ENCODE measurements at places on chromosomes 13 and 19. TPM values are rescaled to one million over a fixed set of nuclear protein-coding genes. Genes with fewer than 3 reads are reported as not detected.

DNA sequence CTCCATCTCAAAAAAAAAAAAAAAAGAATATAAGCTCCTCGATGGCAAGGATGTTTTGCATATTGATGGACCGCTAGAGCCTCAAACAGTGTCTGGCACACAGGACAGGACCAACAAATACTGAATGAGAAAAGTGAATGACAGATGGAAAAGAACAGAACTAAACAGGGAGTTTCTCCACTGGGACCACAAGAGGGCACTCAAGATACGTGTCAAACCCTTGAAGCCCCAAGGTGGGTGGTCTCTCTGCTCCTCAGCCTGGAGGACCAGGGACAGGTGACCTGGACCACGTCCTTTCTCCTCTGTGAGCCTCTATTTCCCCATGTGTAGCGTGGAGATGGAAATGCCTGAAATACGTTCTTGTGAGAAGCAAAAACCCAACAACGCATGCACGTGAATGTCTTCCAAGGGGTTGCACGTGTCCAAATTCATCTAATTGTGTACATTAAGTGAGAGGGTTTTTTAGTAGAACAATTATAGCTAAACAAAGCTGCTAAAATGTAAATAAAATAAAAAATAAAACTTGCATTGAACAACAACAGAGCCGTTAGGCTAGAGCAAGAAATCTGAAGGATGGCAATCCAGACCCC is 5.7 kb upstream of the CDC42EP5 start:
- no peak for DNase-seq

DNA sequence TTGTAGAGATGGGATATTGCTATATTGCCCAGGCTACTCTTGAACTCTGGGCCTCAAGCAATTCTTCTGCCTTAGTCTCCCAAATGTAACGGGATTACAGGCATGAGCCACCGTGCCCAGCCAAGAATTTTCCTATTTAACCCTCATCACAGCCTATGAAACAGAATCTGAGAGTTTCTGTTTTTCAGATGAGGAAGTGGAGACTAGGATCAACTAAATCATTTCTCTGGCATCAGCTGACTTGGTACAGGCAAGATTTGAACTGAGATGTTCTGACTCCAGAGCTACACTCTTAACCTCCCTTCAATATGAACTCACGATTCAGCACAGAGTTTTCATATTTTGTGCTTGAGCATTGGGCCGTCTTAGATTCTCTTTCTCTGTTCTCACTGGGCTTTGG is 8.1 kb downstream of the ZNF460 start:
- no peak for DNase-seq

GRCh38 chr19:13382633-13382938 is 123.7 kb downstream of the CACNA1A start:
- DNase-seq: no peak

- DNase-seq: no peak
These were observed 671.6 kb downstream of the PCDH9 start for GRCh38 chr13:66558506-66558905.

The RYR1 gene
- 0.93 TPM for total RNA-seq

DNA sequence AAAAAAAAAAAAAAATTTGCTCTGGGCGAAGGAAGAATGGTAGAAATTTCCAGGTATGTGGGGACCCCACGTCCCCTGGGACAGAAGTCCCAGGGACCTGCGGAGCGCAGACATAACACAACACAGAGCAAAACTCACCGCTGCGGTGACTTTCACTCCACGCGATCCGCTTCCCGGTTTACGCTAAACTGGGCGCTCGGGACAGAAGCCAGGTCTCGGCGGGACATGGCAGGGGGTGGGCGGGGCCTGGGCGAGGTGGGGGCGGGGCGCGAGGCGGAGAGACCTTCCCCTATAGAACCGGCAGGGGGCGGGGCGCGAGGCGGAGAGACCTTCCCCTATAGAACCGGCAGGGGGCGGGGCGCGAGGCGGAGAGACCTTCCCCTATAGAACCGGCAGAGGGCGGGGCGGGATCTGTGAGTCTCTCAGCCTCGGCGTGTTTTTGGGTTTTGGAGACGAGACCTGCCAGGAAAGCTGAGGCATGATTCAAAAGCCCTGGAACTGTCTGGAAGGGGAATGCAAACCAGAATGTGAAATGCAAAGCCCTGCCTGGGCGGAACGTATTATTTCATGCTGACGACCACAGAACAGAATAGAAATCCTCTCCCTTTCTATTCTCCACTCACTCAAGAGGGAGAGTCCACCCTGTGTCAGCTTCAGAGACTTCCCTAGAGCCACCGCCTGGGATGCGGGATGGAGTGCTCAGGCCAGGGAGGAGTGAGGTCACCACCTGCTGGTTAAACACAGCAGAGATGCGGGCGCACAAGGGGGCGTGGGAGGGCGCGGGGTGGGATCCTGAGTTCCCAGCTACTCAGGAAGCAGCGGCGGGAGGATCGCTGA is 20.2 kb upstream of the ERVV-1 start:
- DNase-seq: peak; percentile 75

DNA sequence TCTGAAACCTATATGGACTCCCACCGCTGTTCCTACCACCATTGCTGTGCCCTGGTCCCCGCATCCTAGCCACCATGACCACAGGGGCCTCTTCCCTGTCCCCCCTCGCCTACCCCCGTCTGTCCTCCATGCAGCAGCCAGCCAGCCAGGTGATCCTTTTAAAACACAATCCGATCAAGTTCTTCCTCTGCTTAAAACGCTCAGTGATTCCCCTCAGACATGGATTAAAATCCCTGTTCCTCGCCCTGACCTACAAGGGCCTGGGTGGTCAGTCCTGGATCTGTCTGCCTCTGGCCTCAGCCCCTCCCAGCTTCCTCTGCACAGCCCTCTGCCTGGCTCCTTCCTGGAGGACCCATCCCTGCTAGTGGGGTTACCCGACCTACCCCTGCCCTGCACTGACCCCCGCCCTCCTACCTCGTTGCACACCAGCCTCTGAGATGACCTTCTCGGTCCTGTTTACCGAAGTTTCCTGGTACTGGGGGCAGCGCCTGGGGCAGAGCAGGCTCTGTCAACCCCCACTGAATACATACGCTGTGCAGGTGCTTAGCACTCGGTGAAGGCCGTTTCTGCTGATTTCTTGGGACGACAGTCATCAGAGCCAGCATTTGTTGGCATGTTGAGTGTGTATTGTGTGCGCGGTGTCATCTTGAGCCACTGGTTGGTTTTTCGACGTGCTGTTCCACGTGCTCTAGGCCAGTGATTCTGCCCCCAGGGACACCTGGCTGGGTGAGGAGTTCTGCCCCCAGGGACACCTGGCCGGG is 14.7 kb upstream of the LENG8 start:
- DNase-seq: no peak

The PDE4A gene
- total RNA-seq: 0.99 TPM

DNA sequence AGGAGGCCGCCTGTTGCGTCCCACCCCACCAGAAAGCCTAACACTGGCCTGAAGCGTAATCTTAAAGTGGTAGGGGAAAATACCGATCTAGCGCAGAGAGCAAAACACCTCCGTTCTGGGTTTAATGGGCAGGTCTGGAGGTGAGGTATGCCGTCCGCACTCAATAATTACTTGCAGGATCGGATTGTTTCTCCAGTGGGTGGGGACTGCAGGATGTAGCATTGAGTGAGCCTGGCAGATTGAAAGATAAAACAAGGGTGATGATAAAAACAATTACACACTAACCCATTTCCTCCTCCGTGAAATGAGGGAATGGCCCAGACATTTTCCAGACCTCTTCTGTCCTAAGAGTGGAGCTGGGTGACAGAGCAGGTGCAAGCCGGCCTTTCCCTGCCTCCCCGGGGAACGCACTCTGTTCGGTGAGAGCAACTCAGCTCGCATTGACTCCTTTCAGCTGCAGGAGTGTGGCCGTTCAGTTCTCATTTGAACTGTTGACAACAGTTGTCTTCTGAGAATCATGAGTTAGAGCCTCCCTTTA is 110.2 kb upstream of the DOCK9 start:
- DNase-seq: no peak

DNA sequence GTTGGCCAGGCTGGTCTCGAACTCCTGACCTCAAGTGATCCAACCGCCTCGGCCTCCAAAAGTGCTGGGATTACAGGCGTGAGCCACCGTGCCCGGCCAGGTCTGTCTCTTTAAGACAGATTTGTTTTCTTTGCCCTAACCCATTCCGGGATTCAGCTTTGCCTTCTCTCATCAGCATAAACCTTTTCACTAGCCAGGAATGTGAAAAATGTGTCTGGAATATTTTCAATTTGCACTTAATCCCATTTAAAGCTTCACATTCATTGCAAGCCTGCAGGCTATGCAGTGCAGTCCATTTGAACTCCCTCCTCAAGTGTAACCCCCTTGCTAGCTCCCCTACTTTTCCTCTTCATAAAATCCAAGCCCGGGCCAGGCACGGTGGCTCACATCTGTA is 880 bp upstream of the TMEM160 start:
- no peak for DNase-seq

DNA sequence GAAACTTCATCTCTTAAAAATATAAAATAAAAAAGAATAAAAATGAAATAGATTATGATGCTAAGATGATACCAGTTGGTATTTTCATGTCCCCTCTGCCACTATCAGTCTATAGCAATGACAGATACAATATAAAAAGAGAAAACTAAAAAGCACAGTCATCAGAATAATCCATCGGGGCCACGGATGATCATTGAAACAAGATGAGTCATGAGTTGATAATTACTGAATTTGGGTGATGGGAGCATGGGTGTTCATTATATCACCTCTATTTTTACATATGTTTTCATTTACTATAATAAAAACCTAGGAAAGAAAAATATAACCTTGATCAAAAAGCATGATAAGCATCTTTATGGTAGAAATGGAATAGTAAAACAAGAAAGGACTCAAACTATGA is 41.1 kb downstream of the PIBF1 start:
- DNase-seq: no peak

- no peak for DNase-seq
These were observed 72.0 kb downstream of the TEX29 start for GRCh38 chr13:111392486-111392885.

The ZNF714 gene
- 11.5 TPM for total RNA-seq

- no peak for DNase-seq
These were observed 21.9 kb downstream of the IGFL1 start for GRCh38 chr19:46251416-46251815.

DNA sequence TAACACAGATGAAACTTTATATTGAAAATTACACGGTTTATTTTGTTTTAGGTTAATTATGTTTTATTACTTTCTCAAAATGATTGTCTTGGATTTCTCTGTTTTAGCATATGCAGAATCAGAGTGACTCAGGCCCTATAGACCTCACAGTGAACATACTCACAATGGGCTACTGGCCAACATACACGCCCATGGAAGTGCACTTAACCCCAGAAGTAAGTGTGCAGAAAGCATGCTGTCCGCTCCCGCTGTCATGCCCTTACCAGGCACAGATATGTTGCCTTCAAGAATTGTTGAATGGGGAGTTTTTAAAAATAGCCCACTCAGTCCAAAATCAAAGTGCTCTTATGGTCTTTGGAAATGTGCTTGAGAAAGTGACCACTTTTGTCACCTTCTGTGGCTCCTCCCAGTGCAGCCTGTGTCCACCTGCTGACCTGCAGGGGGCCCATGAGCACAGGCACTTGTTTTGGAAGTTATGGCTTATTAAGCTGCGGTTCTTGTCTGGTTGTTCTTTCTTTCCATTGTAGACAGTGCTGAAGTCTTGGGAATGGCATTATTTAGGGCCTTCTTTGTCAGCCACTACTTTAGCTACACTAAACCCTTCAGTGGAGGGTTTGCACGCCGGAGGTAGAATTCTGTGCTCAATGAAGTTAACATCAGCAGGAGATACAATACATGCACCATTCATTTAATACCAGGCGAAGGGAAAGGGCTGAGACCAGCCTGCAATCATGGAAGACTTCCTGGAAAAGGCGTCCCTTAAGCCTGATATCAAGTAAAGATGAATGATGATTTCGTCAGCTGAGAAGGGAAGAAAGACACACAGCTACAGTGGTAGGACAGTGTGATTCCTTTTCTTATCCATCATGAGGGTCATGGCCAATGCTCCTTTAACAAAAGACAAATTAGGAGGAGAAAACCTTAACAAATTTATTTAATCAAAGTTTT is 36.7 kb downstream of the CUL4A start:
- DNase-seq: no peak

The LRRC4B gene
- not detected for total RNA-seq

The IL17D gene
- total RNA-seq: 0.22 TPM

The QPCTL gene
- 11.4 TPM for total RNA-seq

DNA sequence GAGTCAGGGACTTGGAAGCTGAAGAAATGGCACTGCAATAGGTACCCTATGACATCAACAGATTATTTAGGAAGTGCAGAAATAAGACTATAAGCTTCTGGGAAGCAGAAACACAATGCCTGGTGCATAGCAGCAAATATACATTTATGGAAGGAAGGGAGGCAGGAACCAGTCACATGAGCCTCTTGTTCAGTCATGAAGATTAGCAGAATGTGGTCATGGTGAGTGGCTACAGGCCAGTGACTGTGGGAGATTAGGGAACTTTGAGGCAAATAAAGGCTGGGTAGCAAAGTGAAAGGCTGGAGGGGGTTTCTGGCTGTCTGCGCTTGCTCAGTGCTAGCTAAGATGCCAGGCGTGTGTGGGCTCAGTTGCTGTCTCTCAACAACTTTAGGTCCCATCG is 96.3 kb downstream of the EPSTI1 start:
- DNase-seq: no peak

GRCh38 chr19:6099599-6099998 is 10.7 kb downstream of the RFX2 start:
- DNase-seq: no peak

GRCh38 chr13:36788276-36788675 is 30.7 kb upstream of the RFXAP start:
- DNase-seq: no peak

The ANGPTL4 gene
- total RNA-seq: not detected

The SIGLEC5 gene
- not detected for total RNA-seq

- no peak for DNase-seq
These were observed 729 bp upstream of the ARID3A start for GRCh38 chr19:925087-925525.

DNA sequence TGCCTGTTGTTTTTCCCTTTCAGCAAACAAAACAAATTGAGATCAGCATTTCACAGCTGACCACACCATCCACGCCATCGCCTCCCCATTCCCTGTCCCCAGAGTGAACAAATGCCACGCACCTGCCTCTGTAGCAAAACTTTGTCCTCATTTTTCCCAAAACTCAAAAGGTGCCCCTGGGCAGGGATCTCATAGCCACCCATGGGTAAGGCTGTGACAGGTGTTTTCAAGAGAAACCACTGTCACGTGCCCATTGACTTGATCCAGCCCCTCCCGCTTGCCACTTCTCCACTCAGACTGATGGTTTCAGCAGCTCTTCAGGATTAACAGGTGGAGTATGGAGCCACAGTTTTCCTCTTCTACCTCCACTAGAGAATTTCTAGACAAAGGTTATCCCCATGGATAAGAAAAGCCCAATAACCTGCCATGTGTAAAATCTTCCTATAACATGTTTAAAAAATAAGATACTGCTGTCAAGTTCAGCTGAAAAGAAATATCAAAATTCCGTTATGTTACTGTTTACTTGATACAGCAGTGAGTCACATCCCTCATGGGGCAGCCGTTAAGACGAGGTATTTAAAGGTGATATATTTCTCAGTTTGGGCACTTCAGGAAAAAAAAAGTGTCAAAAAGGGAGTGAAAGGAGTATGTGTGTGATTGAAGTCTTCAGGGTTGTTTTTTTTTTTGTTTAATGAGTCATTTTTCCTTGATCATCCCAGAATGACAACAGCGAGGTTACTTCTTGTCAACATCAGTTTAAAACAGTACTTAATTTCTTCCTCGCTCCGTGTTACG is 63.5 kb upstream of the GPR183 start:
- DNase-seq: no peak

GRCh38 chr13:43880214-43880855 is 631 bp downstream of the LACC1 start:
- no peak for DNase-seq

- DNase-seq: peak; percentile 90
These were observed 1.2 kb downstream of the KLF2 start for GRCh38 chr19:16325641-16326400.

- no peak for DNase-seq
These were observed 94.7 kb downstream of the RGCC start for GRCh38 chr13:41552031-41552430.
